A375 (cell line): ENCODE measurements at places on chromosomes 4 and X. TPM values are rescaled to one million over a fixed set of nuclear protein-coding genes. Genes with fewer than 3 reads are reported as not detected.

DUSP9 gene
- 6.0 and 7.6 TPM in 2 replicates for total RNA-seq

ENPEP gene
- 0.24 and 0.68 TPM in 2 replicates for total RNA-seq

FREM3 gene
- not detected in 2 replicates for total RNA-seq

FAT4 gene
- 1.2 and 1.6 TPM in 2 replicates for total RNA-seq

DCAF12L1 gene
- not detected in 2 replicates for total RNA-seq

ASB12 gene
- not detected in 2 replicates for total RNA-seq

ZNF718 gene
- 1.6 and 2.3 TPM in 2 replicates for total RNA-seq

BEND2 gene
- not detected in 2 replicates for total RNA-seq

TAF7L gene
- not detected in 2 replicates for total RNA-seq

STATH gene
- not detected in 2 replicates for total RNA-seq

FATE1 gene
- total RNA-seq: not detected in 2 replicates

F9 gene
- not detected in 2 replicates for total RNA-seq

CYTL1 gene
- total RNA-seq: 0.30 TPM in 1 of 2 replicates, not detected in the other

FGD1 gene
- total RNA-seq: 2.9 and 3.9 TPM in 2 replicates

CTAG2 gene
- 2.5 TPM in 2 replicates for total RNA-seq

SLITRK4 gene
- 1.5 TPM in 2 replicates for total RNA-seq

CXorf49 gene
- not detected in 2 replicates for total RNA-seq

ASMT gene
- not detected in 2 replicates for total RNA-seq

RIPPLY1 gene
- not detected in 2 replicates for total RNA-seq

HELT gene
- not detected in 2 replicates for total RNA-seq

ETNPPL gene
- 0.34 TPM in 1 of 2 replicates, not detected in the other for total RNA-seq

GRSF1 gene
- 49.3 and 57.9 TPM in 2 replicates for total RNA-seq

KCND1 gene
- total RNA-seq: 0.30 and 0.96 TPM in 2 replicates

GPR119 gene
- not detected in 2 replicates for total RNA-seq

OTOP1 gene
- not detected in 2 replicates for total RNA-seq

GCNA gene
- 0.53 and 0.83 TPM in 2 replicates for total RNA-seq

TMPRSS11B gene
- not detected in 2 replicates for total RNA-seq

SPANXA1 gene
- total RNA-seq: 18.7 and 37.4 TPM in 2 replicates

UGT2A1 gene
- not detected in 2 replicates for total RNA-seq

LONRF3 gene
- total RNA-seq: 8.3 and 10.3 TPM in 2 replicates

CTSO gene
- total RNA-seq: 1.5 and 1.9 TPM in 2 replicates

ARHGAP10 gene
- total RNA-seq: 10.9 and 15.5 TPM in 2 replicates

KLHL34 gene
- total RNA-seq: not detected in 2 replicates

SSX1 gene
- total RNA-seq: 0.72 and 2.5 TPM in 2 replicates

GYPB gene
- not detected in 2 replicates for total RNA-seq

HPGDS gene
- not detected in 2 replicates for total RNA-seq

FRMPD3 gene
- not detected in 2 replicates for total RNA-seq

MEPE gene
- total RNA-seq: not detected in 2 replicates

ADH4 gene
- not detected in 2 replicates for total RNA-seq

SOX3 gene
- total RNA-seq: not detected in 2 replicates

TCEAL7 gene
- not detected in 2 replicates for total RNA-seq

PLRG1 gene
- total RNA-seq: 62.6 and 77.8 TPM in 2 replicates

GIMD1 gene
- not detected in 2 replicates for total RNA-seq
